ENCODE measurements at places on chromosomes 5 and 9. TPM values are rescaled to one million over a fixed set of nuclear protein-coding genes. Genes with fewer than 3 reads are reported as not detected.

The PAEP gene
- not detected for total RNA-seq

The ANKRD20A1 gene
- total RNA-seq = 1.2 TPM

The AIF1L gene
- 0.85 TPM for total RNA-seq

The RMRP gene
- total RNA-seq = 10,694 TPM

The FGD3 gene
- 47.7 TPM for total RNA-seq

The PCDHB8 gene
- not detected for total RNA-seq
